ENCODE measurements at places on chromosomes 16 and 17.

DNA sequence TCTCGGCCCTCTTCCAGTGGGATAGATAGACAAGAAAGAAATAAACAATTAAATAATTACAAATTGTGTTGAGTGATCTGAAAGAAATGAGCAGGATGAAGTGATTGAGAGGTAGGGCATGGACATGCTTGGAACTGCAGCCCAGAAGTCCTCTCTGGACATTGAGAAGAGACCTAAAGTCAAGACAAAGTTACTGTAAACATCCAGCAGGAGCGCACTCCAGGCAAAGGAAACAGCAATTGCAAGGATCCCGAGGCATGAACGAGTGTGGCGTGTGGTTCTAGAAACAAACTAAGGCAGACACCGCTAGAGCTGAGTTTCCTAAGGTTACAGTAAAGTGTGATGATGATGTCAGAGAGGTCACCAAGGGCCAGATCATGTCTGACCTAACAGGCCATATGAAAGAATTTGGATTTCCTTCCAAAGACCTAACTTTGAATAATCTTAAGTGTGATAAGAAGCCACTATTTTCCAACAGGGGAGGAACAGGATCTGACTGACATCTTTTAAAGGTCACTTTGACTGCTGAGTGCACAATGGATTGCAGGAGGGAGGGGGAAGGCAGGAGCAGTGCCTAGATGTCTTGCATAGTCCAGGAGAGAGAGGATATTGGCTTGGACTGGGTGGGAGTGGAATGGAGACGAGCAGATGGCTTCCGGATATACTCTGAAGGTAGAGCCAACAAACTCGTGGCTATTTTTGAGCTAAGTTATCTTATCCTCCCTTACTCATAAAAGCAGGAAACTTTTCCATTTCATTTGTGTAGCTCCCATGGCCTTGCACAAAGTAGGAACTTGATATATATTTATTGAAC lies 19.0 kb downstream of the ABCC12 start:
- DNase-seq: no peak

GRCh38 chr16:57367116-57367752 lies 5.1 kb upstream of the CX3CL1 start:
- DNase-seq: no peak

DNA sequence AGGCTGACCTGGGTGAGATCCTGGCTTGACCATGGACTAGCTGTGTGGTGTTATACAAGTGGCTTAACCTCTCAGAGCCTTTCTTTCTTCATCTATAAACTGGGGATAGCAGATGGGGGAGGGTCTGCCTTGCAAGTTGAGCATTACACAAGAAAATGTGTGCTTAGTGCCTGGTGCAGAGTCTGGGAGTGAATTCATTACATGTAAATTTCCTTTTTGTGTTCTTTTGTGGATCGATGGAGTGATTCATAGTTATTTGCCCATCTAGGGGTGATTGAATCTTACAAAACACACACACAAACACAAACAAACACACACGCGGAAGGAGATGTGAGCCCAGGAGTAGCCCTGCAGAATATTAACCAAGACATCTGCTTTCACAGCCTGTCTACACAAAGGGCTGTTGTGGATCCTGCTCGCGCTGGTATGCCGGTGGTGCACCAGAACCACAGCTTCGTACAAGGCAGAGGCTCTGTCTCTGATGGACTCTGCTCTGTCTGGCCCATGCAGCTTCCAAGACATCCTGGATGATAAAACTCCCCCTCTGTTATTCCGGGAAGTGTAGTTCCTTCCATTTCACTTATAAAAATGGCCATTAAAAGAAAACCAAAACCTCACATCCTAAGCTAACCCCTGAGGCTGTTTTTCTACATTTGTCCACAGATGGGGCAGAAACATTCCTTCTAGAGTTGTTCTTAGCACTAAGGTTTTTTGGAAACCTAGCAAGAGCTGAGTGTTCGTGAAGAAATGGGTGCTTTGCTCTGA lies 86.1 kb downstream of the UTP18 start:
- no peak for DNase-seq

DNA sequence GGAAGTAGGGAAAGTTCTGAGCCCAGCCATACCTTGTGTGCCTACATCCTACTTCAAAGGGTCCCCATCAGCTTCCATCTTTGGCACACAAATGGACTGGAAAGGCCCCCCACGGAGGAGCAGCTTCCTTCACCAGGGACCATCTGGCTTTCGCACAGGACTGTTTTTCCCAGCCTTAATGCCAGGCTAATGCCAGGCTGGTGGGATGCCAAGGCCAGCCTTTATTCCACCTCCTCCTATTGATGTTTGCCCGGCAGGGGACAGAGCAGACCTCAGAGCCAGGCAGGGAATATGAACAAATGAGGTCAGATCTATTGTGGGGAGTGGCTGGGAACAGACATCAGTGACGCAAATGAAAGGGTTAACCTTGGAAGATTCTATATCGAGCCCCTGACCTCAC lies 5.7 kb downstream of the GPR179 start:
- DNase-seq: no peak

GRCh38 chr17:28717578-28718332 lies at the start of gene RAB34:
Gene RAB34 (minus strand): TSS chr17:28717868. CDS start chr17:28717266, 602 bp downstream.
- no peak for DNase-seq

DNA sequence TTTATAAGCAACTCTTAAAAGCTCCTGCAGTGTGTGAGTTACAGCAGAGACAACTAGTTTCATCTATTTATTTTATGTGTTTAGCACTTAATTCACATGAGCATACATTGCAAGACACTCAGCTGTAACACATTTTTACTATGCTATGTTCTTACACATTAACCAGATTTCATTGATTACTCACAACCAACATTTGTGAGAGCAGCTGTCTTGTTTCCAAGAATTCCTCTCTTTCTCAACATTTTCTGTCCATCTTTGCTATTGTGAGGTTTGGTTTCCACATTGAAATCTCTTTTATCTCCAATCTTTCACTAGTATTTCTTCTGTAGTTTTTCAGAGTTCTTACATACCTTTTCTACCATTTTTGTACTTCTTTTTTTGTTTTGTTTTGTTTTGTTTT lies 51.2 kb downstream of the COPRS start:
- no peak for DNase-seq

DNA sequence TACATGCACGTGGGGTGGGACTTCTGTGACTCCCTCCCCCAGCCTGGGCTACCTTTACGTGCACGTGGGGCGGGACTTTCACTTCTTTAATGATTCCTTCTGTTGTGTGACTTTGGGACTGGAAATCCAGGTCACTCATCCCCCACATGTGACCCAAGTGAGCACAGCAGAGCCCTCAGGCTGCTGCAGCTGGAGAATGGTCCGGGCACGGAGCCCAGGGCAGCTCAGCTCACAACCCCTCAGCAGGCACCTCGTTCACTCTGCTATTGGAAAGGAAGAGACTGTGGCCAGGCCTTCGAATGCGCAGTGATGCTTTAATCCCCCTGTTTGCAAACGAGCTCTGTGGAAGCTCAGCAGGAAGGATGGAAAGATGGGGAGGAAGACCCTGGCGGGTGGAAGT lies 14.7 kb downstream of the DBNDD1 start:
- no peak for DNase-seq

DNA sequence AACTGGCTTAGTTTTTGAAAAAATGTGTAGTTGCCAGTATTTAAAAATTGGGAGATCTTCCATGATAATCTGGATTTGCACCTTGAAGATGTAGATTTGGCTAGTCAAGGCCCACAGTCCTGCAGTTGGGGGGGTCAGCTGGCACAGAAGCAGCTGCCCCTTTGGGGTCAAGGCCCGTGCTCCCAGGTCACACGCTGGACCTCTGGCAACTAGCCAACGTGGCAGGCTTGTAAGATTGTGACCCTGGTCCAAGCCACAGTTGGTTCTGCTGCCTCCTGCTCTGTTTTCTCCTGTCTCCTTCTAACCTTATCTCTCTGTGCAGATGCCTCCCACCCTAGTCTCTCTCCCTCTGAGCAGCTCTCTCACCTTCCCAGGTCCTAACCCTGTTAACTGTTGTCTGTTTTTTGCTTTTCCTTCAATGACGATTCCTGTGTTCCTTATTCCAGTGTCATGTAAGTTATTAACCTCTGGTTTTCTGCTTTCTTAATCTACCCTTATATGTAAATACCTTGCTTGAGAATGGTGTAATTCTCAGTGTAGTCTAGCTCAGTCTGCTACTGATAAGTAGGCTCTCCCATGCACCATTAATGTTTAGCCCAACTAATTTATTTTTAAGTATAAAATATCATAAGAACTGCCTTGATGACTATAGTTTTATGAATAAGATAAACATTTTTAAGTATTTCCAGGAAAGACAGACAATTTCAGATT lies 27.9 kb downstream of the CLEC16A start:
- no peak for DNase-seq

DNA sequence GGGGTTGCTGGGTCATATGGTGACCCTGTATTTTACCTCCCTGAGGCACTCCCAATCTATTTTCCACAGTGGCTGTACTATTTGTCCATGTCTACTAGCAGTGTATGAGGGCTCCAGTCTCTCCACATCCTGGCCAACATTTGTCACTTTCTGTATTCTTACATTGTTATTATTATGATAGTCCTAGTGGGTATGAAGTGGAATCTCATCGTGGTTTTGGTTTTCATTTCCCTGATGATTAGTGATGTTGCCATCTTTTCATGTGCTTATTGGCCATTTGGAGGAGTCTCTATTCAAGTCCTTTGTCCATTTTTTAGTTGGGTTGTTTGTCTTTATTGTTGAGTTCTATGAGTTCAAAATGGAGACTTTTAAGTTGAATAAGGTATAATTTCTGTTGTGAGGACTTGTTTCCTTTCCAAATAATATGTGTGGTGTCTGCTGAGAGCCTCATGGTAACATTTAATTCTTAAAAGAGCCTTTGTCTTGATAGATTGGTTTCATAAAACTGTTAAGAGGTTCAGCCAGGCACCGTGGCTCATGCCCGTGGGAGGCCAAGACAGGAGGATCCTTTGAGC lies 108.2 kb downstream of the RPTOR start:
- DNase-seq: no peak

DNA sequence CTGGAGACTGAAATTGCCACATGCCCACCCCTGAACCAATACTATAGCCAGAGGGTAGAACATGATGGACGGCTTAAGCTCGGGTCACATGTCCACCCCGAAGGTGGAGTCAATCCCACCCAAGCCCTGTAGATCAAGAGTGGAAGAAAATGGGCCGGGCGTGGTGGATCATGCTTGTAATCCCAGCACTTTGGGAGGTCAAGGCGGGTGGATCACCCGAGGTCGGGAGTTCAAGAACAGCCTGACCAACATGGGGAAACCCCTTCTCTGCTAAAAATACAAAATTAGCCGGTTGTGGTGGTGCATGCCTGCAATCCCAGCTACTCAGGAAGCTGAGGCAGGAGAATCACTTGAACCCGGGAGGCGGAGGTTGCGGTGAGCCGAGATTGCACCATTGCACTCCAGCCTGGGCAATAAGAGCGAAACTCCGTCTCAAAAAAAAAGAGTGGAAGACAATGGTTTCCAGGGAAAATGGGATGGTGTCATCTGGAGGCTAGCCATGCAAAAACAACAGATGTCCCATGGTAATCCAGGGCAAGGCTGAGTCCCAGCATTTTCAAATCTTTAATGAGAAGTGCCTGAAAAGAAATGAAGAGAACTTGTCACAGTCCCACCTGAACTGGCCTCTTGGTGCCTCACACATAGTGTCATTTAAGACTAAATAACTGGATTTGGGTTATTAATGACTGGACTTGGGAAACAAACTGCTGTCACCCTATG lies 30.1 kb downstream of the CD300LF start:
- DNase-seq: no peak

- DNase-seq: no peak
Observed at GRCh38 chr17:59451706-59452105, 113.7 kb upstream of the DHX40 start.

GRCh38 chr16:27240948-27241531 lies 27.5 kb downstream of the NSMCE1 start:
- no peak for DNase-seq

DNA sequence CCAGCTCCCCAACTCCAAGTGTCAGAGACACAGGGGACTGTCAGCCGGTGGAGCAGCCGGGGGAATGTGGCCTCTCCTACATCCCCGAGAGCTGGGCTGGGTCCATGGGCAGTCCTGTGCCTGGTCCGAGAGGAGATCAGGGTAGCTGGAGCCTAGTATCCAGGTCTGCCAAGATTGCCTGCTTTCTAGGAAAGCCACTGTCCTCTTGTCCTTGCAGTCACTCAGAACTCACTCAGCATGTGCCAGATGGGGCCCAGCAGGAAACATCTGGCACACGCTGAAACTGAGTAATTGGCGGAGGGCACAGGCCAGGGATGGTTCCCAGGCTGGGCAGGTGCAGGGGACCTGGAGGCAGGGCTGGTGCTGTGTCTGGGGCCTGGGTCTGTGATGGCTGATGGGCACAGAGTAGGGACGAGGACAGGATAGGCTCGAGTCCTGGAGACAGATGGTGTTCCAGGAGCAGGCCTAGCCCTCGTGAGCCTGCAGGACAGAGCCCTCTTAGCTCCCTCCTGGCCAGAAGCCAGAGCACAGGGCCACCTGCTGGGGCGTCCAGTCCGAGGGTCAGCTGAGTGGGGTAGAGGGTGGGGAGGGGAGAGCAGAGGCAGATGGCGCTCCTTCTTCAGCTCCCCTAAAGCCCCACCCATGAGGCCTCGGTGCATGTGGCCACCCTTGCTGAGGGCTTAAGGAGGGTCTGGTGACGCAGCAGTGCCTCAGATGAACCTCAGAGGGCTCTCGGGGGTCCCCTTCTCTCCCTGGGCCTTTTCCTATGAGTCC lies 31.1 kb downstream of the ADCY7 start:
- no peak for DNase-seq

DNA sequence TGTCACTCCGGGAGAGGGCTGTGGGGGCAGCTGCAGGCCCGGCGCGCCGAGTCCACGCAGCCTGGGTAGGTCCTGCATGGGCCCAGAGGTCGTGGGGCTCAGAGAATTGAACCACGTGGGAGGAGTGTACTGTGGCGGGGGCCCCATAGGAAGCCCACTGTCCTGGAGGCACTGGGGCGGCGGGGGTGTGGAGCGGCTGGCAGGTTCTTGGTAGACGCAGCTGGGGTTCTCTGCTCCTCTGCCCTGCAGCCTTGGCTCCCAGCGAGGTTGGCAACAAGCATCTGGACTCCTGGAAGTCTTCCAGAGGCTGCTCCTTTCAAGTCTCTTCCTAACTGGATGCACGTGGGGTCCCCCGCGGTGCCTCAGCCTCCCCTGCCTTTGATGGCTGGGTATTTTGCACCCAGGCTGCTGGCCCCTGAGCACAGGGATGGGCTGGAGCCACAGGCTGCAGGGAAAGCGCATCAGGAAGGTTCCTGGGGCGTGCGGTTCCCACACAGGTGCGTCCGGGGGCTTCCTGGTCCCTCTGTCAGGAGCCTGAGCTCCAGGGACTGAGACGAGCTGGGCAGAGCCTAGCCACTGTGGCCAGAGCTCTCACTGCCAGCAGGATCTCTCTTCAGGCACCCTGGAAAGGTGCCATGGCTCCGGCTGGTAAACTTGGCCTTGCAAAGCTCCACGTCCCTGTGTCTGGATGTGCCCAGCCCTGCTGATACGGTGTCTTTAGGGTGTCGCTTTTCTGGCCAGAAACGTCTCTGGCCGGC lies 9.3 kb downstream of the KCTD5 start:
- DNase-seq: no peak

DNA sequence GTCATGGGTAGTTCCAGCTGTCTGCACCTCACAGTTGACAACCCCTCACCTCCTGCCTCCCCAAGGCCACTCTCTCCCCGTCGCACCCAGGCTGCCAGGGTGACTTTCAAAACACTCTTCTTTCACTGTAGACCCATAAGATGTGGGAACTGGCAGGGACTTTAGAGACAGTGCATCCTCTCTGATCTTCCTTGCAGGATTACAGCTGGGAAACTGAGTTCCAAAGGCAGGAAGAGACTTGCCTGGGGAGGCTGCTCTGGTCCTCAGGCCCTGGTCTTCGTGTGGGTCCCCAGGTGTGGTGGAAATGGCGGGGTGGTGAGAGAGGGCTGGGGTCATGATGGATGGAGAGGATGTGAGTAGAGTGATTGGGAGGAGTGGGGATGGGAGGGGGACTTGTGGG lies 21.9 kb upstream of the NKD1 start:
- DNase-seq: no peak
